ENCODE measurements at places on chromosomes 3 and 15.
A peak's percentile ranks its signal among the peaks of the same experiment; 100 is the strongest.

DNA sequence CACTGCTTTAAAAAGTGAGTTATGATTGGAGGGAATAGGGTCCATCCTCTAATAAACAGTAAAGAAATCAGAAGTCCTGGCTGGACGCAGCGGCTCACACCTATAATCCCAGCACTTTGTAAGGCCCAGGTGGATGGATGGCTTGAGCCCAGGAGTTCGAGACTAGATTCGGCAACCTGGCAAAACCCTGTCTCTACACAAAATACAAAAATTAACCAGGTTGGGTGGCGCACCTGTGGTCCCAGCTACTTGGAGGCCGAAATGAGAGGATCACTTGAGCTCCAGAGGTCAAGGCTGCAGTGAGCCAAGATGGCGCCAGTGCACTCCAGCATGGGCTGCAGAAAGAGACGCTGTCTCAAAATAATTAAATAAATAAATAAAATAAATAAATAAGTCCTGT lies 171.2 kb downstream of the POTEB3 start:
- no peak for DNase-seq

- DNase-seq = peak; percentile 18
These were observed 60.2 kb downstream of the VPS8 start for GRCh38 chr3:184872200-184872599.

- no peak for DNase-seq
These were observed 222.3 kb upstream of the THBS1 start for GRCh38 chr15:39358441-39359041.

DNA sequence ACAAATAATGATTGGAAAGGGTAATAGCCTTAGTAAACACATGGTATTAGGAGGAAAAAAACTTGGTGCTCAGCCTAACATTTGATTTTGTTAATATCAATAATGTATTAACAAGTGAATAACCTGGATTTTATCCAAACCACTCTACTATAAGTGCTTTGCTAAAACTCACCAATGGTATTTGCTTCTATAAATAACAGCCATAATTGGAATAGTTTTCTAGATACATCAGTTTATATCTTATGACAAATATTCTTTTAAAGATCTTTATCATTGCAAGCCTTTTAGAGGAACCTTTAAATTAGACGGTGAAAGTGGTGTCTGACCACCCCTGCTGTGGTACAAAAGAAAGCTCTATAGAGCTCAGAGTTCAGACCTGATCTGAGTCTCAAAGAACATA lies 123.9 kb downstream of the SHOX2 start:
- no peak for DNase-seq

DNA sequence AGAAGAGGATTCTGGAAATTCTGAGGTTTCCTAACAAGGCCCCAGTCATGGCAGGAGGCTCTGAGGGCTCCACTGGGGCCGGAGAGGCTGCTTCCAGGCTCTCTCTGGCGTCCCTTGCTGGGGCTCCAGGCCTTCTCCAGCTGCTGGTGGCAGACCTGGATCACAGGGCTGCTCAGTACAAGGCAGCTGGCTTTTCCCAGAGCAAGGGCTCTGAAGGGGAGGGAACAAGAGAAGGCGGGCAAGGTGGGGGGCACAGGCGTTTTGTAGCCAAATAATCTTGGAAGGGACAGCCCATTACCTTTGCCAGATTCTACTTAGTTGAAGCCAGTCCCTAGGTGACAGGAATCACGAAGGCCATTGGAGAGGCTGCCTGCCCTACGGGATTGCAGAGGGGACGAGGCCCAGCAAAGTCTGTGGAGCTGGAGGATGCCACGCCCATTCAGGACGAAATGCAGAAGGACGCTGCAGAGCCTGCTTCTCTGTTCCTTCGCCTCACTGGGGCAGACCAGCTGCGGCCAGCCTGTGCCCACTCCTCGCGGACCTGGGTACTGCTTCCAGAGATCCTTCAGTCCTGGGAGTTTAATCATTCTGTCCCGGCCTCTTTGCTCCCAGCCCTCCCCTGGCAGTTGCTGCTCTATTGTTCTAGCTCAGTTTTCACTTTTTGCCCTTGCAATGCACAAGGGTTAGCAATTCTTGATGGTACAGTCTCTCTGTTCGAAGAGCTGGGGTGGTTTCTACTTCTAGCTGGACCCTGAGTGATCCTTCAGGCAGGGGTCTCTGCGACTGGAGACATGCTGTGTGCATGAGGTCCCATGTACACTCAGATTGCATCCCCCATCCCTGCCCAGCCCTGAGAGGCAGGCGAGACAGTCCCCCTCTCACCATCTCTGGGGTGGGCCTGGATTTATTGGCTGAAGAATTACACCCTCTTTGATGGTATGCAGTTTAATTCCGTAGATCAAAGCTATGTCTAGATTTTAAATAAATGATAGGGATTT lies 149.3 kb upstream of the MEF2A start:
- no peak for DNase-seq

DNA sequence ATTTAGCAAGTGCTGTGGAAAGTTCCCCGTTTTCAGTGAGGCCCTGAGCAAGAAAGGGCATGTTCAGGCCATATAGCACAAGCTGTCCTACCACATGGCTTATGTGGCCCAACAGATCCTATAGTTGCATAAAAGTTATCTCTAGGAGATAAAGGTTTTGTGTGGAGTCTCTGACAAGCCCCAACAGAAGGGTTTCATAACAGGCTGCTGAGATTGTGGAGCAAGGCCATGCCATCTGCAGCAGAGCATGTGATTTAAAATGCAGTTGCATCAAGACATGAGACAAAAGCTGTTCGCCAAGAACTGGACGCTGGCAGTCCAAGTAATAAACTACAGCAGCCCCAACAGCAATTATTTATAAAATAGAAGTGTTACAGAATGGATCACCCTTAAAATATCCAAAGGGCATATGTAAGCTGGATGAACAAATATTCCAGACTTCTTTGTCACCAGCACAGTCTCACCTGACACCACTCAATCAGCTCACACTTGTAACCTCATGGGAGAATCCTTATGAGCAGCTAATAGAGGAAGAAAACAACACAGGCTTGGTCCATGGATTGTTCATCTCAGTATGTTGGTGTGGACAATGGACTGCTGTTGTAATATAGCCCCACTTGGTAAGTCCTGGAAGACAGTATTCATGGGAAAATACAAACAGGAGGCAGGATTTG lies 14.4 kb upstream of the CLDN1 start:
- no peak for DNase-seq

DNA sequence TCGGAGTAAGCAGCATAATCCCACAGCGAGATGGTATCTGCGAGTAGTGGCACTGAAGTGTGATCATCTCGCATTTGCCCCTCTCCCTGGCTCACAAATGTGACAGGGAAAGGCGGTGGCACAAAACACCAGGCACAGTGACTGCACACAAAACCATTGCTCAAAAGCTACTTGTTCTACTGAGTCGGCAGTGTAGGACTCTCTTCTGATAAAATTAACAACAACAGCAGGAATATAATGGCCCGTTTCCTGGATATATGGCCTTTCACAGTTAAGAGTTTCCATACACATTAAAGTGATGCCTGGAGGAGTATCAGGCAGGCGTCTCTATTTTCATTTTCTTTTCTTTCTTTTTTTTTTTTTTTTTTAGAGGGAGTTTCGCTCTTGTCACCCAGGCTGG lies 69.0 kb downstream of the MYO1E start:
- no peak for DNase-seq

- DNase-seq = peak; percentile 16
These were observed 266.2 kb downstream of the NLGN1 start for GRCh38 chr3:173663696-173664111.

- DNase-seq = no peak
These were observed 4.3 kb downstream of the PDIA5 start for GRCh38 chr3:123071146-123071545.

- peak; percentile 44 for DNase-seq
These were observed 1001.6 kb downstream of the ROBO2 start for GRCh38 chr3:78041486-78041885.

DNA sequence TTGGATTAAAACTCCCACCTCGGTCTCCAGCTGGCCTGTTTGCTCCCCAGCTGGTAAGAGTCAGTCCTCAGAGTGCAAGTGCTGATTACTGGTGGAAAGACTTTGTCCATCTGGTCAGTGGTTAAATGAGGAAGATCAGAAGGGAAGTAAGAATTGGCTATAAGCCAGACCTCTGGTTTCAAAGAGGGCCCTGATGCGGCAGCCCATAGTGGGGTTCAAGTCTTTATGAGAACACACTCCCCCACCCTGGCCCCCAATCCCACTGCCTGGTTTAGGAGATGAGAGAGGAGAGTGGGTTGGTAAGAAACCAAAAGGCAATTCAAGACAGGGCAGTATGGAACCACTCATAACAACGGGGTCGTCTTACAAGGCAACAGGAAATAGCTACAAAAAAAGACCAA lies 65.0 kb downstream of the FRMD4B start:
- DNase-seq = no peak

- DNase-seq = no peak
These were observed 38.2 kb downstream of the VPS13C start for GRCh38 chr15:62021991-62022600.

- no peak for DNase-seq
These were observed 113.7 kb downstream of the CHSY1 start for GRCh38 chr15:101138086-101138660.

- DNase-seq = no peak
These were observed 31.4 kb upstream of the RARB start for GRCh38 chr3:25396686-25397085.

DNA sequence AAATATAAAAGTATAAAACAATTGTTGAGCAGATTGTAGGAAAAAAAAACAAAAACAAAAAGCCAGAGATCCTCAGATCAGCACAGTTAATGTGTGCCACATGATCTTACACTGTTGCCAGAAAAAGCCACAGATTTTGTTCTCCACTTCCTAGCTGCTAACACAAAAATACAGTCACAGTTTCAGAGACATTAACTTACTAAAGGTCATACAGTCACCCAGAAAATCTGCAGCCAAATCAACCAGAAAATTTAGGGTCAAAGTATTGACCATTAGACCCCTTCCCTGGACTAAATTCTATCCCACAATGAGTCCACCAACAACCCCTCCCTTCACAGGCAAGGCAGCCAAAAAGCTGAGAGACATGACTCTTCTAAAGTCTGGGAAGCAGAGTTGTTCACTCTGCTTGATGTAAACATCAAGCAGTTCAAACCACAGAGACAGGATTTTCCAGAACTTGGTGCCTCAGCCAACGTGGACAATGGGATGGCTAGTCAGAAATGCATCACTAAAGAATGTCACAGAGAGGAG lies 59.1 kb downstream of the SST start:
- DNase-seq = no peak

DNA sequence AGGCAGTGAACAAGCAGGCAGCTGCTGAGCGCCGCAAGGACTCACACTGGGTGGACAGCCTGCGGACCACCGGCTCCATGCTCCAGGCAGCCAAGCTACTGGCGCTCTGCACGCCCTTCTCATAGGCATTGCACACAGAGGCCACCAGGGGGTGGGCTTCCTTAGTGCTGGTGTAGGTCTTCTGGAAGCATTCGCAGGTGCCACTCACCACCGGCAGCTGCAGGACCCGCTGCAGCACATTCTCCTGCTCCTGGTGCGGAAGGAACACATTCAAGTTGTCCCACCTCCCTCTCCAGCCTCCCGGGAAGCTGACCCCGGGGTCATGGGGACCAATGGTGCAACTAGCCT lies 6.0 kb downstream of the PLIN1 start:
- DNase-seq = no peak

DNA sequence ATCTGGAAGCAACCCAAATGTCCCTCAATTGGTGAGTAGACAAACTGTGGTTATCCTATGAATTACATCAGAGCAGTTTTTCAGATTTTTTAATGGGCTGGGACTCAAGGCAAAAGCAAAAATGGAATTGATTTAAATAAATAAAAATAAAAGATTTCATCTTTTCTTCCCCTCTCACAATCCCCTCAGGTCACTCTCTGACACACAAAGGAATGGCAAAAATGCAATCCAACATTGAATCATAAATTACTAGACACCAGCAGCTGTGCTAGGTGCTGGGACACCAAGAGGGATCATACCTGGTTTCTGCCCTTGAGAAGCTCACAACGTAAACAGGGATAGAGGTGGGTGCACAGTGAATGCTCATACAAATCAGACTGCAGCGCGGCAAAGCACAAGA lies 58.8 kb downstream of the CPN2 start:
- DNase-seq = no peak

- DNase-seq = no peak
These were observed 4.5 kb downstream of the WNT5A start for GRCh38 chr3:55482496-55483195.

DNA sequence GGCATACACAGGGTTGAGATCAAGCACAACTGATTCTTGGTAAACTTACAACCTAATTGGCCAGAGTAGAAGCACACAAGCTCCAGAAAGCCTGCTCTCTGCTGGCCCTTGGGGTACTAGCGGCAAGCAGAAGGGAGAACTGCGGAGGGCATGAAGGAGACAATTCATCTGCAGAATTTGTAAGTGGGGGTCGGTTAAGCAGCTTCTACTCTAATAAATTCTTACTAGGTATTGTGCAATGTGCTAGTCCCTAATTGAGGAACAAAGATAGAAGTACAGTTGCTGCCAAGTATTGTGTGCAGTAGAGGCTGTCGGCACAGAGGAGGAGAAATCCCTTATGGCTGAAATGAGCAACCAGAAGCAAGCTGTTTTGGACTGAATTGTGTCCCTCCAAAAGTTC lies 91.2 kb upstream of the VEPH1 start:
- DNase-seq = no peak

DNA sequence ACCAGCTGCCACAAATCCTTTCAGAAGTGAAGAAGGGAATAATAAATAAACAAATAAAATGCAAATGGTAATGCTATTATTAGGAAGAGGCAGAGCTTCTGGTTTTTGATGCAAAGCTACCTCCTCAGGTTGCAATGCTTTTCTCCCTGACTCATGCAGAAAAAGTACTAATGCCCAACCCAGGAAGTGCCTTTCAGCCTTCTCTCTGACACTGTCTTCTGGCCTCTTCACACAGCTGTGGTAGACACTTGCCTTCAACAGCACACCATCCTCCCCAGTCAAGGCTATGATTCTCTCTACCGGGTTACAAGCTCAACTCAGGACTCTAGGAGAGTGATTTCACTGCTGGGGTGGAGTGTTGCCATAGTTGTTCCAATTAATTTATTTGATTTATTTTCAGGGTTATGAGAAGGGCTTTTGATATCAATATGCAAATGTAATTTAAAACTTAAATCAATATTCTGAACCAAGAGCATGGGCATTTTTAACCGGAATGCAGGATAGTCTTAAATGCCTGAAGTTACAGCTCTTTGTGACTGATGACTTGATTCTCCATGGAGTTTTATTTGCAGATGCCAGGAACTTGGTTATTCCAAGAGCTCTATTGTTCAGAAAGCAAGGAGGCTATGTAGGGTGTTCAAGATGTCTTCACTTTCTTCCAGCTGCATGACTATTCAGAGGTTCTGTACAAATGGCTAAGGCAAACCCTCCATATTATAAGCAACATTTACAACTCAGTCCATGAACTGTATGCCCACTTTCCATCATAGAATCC lies 27.1 kb upstream of the GALNT15 start:
- DNase-seq = no peak

GRCh38 chr15:57625703-57626448 lies 34.2 kb downstream of the MYZAP start:
- no peak for DNase-seq

- DNase-seq = no peak
These were observed 1.2 kb downstream of the TIGIT start for GRCh38 chr3:114294940-114295480.
